ACHN (cell line): ENCODE measurements at places on chromosomes 16 and 17.

DNA sequence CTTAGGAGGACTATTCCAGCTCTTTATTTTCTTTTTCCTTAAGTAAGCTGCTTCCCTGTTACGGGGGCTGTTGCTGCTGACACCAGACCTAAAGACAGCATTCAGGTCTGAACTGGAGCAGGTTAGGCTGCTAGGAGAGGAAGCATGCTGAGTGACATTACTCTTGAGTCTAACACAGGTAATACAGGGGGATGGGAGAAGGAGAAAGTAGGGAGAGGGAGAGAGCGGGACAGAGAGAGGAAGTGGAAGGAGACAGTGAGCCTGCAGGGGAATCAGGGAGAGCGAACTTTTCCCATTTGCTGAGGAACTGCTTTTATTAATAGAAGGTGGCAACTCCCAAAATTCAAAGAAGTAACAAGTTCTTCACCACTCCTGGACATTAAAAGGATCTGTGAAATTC is 130.9 kb downstream of the PARN start:
- no peak for DNase-seq

DNA sequence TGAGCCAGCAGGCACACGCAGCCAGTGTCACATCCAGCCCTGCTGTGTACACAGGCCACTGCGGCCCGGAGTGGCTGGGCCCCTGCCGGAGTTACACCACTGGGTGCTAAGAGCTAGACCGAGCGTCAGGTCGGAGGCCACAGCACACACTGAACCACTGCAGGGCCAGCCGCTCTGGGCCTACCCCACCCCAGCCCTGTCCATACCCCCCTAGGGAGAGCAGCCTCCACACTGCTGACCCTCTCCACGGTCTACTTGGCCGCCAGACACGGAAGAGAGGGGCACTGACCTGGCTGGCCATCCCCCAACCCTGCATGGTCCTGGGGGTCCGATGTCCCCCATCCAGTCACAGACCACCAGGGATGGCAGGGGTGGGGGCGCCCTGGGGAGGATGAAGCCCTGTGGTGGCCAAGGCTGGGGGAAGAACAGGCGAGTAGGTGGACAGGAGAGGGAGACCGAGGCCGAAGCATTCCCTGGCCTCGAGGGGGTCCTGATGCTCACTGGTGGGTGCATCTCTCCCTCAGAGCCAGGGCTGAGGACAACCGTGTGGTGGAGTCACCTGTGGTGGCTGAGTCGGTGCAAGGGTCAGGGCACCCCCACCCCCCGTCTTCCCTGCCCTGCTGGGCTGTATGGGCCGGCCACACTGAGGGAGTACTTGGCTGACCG is 34.9 kb upstream of the ZC3H18 start:
- DNase-seq, result no peak

DNA sequence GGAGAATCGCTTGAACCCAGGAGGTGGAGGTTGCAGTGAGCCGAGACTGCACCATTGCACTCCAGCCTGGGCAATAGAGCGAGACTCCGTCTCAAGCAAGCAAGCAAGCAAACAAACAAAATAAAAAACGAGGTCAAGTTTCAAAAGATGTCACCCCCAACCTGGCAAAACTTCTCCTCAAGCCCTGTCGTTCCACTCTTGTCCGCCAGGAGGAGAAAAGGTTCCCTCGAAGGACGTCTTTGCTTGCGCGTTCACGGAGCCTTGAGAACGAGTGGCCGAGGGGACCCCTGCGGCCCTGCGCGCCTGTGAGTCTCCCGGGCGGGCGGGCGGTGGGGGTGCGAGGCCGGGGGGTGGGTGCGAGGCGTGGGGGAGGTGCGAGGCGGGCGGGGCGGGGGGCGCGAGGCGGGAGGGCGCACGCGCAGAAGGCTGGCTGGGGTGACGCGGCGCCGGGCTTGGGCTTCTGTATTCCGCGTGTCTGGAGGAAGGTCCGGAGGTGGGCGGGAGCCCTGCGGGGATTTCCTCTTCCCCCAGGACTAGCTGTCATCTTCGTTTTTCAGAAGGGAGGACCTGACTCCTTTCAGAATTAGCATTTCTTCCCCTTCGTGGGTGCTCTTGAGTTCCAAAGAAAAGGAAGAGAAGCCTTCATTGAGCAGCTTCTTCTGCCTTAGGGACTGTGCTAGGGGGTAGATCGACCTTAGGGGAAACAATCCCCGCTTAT is 3.7 kb downstream of the SLC52A1 start:
- peak; percentile 86 for DNase-seq

- DNase-seq, result peak; percentile 38
These were observed 699 bp upstream of the MAP1LC3B start for GRCh38 chr16:87391324-87391949.

DNA sequence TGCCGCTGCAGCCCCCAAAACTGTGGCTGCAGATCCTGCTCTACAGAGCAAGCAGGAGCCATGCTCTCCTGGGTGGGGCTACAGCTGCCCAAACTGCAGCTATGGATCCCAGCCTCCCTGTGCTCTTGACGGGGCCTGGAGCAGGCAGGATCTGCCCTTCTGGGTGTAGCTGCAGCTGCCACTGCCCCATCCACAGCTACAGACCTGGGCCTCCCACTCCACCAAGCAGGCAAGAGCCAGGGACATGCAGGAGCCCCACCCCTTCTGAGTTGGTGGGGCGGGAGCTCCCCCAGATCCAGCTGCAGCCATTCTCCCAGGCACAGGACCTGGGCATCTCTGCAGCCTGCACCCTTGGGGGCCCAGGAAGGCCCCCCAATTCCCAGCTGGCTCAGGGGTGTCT is 551.2 kb upstream of the CA10 start:
- DNase-seq, result no peak

DNA sequence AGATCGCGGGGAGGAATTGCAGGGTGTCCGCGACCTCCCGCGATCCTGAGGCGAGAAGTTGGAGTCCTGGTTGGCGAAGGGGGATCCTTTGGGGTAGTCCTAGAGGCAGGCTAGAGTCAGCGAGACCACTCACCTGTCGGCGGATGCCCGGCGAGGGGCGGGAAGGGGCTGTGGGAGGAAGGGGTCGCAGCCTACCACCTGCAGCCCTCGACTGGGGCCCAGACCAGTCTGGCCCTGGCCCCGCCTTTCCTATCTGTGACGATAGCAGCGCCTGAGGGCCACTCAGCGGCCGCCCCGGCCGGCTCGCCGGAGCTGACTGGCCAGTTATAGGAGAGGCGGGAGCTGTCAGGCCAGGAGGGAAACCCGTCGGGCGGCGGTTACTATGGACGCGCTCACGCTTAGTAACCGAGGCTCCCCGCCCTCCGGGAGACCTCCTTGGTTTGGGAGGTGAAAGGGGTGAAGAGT is at the start of gene TEKT3:
TSS of gene TEKT3 (minus strand) at position 213 of the 465 bp plus-strand sequence. CDS start 10,012 bp downstream, outside the sequence.
- DNase-seq, result peak; percentile 68

DNA sequence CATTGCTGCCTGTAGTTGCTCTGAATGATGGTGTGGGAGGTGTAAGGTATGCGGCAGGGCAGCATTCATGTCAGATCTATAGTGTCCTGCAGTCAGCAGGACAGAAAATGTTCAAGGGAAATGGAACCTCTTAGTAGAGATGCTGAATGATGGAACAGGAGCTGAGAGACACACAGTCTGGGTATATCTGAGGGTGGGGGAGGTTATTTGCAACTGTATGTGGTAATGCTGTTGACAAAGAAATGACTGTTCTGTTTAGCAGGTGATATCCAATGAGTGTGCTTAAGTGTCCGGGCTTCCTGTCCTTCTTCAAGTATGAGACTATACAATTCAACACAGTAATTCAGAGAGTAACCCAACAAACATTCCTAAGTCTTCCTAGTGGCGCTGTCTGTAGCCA is 46.6 kb downstream of the STH start:
- DNase-seq, result no peak

GRCh38 chr17:5675625-5676421 is 91.5 kb upstream of the NLRP1 start:
- no peak for DNase-seq

- no peak for DNase-seq
These were observed 58.7 kb downstream of the HSD17B2 start for GRCh38 chr16:82093666-82094300.

DNA sequence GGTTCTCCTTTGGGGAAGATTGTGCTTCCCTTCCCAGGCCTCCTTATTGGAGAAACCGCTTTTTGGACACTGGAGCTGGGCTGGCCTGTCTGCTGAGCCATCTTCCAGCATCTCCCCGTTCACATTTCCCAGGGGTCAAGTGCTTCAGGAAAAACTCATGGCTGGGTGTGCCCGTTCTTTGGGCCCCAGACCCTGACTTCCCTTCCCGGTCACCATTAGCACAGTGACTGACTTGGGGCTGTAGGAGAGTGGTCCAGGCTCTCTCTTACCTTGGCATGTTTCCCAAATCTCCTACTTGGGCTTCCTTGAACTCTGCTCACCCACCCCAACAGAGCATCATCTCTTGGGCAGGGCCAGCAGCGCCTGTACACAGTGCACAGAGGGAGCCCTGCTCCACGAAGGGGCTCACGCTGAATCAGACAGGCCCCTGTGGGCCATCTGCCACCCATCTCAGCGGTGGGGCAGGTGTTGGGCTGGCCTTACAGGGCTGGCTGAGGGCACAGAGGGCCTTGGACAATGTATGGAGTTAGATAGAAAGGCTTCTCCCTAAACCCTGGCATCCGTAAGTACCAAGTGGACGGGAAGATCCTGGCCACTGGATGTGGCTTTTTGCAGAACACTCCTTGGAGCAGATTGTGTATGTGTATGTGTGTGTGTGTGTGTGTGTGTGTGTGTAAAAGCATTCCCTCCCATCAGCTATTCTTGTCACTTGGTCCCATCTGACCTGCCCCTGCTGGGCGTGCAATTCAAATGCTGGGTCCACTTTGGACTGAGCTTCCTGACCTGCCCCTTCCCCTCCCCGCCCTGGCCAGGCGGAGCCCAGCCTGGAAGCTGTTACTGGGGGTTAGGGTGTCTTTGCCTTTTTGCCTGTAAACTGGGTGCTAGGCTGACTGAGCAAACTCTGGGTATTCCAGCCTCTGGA is 24.9 kb upstream of the CDC42EP4 start:
- DNase-seq, result no peak

DNA sequence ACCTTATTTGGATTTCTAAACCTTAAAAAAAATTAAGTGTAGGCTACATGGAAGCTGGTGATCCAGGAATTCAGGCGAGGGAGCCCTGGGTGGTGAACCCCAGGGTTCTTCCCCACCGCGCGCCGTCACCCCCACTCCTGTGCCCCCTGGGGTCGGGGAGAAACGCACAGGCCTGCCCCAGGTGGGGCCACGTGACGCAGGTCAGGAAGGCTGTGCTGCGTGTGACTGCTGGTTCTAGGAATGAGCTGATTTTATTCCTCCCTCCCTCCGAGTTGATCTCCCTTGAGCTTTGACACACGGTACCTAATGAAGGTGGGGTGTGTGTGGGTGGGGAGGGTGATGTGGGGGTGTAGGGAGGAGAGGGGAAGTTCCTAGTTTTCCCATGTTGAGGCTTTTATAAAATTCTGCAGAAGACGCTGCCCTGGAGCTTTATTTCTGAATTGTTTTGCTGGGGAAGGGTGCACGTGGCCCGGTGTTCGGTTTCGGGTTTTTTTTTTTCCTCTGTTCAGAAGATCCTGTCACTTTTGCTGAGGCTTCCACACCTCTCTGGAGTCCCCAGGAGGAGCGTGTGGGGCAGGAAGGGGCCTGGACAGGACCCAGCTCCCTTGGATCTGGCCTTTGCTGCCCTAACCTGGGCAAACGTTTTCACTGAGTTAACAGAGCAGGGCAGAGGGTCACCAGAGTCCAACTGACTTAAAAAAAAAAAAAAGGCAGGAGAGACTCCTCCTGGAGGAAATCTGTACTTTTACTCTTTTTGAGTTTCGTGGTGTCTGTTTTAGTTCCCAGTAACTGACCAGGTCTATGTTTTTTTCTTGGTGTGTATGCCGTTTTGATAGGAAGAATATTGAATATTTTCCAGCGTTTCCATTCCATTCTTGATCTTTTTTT is 55.8 kb upstream of the GSE1 start:
- peak; percentile 51 for DNase-seq

DNA sequence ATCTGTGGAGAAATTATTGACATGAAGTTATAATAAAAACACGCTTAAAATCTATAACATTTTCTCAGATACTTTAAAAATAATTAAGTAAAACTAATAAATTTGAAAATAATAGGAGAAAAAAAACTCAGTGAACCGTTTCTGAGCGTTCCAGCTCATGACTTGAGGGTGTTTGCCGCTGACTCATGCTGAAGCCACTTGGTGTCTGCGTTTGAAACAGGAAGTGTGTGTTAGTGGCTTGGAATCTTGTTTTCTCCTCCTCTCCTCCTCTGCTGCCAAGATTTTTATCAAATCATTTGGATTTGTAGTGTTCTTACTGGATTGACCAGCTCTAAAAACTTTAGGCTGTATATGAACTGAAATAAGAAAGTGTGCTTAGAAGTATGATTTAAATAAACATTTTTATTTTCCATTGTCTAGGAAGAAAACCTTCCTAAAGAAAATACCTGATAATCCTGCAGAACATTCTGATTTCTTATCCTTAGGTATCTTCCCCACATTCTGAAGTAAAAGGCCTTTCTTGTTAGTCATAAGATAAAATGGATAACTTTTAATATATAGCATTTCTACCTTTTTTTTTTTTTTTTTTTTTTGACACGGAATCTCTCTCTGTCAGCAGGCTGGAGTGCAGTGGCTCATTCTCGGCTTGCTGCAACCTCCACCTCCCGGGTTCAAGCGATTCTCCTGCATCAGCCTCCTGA is 30.8 kb downstream of the USP10 start:
- DNase-seq, result peak; percentile 97

DNA sequence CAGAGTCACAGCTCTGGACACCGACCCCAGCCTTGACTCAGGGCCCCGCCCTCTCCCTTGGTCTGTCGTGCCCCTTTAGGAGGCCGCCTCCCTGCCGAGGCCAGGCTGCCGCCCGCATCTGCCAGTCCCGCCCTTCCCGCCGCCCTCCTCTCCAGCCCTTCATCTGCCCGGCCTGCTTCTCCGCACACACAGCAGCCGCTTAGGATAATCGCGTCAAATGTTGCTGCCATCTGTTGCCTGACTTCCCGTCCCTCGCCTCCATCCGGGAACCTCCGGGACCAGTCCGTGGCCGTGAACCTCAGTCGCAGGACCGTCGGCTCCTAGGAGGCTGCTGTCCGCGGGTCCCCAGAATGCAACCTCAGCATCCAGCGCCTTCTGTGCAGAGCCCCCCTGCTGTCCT is 11.9 kb downstream of the GSE1 start:
- DNase-seq, result no peak

DNA sequence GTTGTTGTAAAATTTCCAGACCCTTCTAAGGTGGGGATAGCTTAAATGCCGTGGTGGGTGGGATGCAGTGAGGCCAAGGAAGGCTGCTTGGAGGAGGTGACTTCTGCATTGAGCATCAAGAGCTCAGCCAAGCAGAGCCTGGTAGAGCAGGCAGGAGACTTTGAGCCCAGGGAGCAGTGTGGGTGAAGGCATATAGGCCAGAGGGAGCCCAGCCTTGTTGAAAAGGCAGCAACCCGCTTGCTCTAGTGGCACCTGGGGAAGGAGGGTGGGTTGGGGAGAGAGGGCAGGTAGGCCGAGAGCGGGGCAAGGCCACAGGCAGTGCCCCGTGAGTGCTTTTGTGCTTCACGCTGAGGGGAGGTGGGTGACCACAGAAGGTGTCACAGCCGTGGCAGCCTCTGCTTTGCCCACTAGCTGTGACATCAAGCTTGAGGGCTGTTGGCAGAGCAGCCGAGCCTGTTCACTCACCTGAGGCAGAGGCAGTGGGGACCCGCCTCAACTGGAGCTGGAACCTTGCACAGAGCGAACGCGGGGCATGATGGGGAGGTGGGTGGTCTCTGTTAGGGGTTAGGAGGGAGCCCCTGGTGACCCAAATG is 56.1 kb downstream of the IRF8 start:
- no peak for DNase-seq
